ENCODE measurements at places on chromosomes 2 and 18.

DNA sequence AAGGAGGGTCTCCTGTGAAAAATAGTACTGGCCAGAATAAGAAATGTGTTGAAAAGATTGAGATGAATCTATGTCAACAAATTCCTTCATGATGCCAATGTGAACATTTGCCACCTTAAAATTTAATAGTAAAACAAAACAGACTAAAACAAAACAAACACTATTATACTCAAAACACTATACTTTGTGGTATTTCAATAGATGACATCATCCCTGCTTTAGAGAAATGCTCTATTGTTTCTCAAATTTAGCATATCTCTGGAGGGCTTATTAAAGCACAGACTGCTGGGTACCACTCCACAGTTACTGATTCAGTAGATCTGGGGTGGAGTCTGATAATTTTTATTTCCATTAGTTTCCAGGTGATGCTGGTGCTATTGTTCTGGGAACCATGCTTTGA is 579.4 kb upstream of the FAM98A start:
- DNase-seq: no peak

- DNase-seq: no peak
These were observed 36.5 kb upstream of the AFF3 start for GRCh38 chr2:100178864-100179263.

- no peak for DNase-seq
These were observed 32.3 kb downstream of the FEZ2 start for GRCh38 chr2:36565712-36566111.

- no peak for DNase-seq
These were observed 8.6 kb upstream of the PLEKHM3 start for GRCh38 chr2:208033701-208034502.

- DNase-seq: no peak
These were observed 176.1 kb upstream of the SESTD1 start for GRCh38 chr2:179440642-179441251.

DNA sequence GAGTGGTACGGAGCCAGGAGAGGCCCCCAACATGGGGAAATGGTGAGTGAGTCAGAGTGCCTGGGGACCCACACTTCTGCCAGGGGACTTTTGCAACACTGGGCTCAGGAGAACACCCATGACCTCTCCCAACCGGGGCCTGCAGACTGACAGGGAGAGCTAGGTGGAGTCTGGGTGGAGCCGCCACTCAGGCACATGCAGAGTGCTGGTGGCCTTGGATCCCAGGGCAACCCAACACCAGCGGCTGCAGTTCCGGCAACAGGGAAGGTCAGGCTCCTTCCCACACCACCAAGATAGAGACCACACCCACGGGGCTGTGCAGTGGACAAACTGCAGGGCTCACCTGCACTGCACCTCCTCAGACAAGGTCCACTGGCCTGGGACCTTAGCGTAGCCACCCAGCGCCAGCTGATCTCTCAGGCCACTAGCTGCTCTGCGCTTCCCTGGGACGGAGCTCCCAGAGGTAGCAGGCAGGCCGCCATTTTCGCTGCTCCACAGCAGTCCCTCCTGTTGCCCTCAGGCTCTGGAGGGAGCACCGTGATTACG is 99.0 kb downstream of the EFEMP1 start:
- DNase-seq: no peak

DNA sequence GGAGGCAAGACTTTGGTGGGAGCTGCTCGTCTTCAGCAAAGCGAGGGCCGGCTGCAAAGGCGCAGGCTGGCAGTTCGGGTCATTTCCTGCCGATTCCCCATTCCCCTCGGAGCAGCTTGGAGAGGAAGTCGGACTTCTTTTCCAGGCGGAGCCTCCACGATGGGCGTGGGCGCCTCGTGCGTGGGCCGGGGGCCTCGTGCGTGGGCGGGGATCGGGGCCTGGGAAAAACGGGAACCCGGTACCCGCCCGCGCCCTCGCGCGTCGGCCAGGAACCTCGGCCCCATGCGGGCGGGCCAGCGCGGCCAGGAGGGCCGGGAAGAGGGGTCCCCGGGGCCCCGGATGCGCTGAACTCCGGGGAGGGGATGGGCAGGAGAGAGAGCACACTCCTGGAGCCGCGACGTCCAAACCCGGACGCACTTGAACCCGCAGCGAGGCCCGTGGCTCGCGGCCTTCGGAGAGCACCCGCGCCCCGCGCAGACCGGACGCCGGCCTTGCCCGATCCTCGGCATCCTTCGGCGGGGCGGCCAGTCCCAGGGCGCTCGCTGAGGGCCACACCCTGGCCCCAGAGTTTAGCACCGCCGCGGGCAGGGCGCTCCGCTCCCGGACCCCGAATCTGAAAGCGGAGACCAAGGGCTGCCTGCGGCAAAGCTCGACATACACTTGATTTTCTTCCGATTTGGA is 368.4 kb downstream of the MTX2 start:
- DNase-seq: no peak

- no peak for DNase-seq
These were observed 233.7 kb upstream of the SMAD2 start for GRCh38 chr18:48164116-48164515.

DNA sequence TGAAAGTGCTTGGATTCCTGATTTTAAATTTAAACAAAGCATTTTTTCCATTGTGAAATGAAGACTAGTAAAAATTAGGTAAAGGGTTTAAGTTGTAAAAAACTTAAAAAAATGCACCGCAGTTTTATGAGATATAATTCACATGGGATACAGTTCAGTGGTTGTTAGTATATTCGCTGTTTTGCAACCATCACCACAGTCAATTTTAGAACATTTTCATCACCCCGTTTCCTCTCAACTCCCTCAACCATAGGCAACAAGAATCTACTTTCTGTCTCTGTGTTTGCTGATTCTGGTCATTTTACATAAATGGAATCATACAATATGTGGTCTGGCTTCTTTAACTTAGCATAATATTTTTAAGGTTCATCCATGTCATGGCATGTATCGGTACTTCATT is 4.0 kb downstream of the DGKD start:
- no peak for DNase-seq

- DNase-seq: no peak
These were observed 239.5 kb upstream of the COL3A1 start for GRCh38 chr2:188734691-188735090.

DNA sequence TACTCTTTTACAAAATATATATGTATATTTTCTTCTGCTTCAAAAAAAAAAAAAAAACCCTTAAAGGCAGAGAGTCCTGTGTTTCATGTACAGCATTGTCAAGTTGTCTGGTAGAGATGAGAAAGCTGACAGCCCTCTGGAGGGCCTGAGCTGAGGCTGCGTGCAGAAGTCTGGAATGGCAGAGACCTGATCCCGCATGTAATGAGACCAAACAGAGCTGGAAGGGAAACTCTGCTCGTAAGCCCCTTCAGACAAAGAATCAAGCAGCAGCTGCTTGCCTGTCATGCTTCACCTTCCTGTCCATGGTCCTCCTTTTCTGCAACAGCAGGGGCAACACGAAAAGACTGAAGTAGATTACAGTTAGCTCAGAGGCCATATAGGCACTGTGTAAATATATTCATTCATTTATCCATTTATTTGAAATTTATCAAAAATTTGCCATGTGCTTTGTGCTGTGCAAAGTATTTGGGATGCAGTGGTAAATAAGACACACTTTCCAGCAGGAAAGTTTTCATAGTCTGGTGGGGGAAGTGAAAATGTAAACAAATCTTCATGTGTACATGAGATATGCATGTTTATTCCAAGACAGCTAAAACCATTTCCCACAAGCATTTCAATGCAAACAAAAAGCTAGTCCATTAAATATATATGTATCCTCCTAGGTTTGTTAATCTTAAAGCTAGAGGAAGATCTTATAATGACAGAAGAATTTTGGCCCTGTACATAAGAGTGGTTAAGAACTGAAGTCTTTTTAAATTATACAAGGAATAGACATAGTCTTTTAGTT is 912.7 kb downstream of the CPS1 start:
- no peak for DNase-seq

DNA sequence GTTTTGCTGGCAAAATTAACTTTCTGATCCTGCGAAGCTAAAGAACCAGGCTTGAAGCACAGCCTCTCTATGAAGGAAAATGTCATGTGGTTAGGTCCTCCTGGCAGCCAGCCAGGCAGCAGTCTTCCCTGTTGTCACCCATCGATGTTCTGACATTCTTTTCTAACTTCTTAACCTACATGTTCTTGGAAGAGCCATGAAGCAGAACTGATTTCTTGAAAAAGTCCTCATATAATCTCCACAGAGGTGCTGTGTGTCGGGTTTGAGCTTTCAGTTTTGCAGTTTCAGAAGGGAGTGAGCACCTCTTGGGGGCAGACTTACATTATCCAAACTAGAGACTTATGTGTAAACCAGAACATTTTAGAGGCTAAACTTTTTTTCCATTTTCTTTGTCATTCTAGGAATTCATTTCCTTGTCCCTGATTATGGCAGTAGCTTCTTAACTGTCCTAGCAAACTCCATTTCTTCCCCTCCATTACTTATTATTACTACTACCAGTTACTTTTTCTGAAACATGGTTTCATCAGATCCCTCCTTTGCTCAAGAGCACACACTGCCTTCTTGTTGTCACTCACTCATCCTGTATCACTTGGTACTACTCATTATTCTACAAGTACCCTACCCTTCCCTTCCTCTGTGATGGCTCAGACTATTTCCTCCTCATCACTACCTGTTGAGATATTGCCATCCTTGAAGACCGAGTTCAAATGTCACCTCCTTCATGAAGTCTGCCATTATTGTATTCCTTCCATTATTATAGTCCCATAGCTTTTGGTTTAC is 31.1 kb downstream of the DOK1 start:
- no peak for DNase-seq

DNA sequence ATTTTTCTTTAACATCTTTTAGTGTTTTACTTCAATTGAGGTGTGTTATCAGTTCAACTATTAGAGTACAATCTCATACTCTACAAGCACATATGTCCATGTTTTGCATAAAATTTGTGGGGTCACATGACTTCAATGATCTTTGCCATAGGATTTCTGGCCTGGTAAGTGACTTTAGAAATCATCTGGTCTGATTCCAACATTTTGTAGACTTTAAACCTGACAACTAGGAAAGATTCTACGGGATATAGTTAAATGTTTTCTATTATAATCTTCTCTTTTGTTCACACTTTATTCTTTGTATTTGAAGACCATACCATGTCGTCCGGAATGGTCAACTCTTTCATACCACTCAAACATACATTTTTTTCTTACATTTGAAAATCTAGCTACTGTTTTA is 62.0 kb upstream of the NEUROD1 start:
- no peak for DNase-seq

- DNase-seq: no peak
These were observed 10.7 kb upstream of the WDSUB1 start for GRCh38 chr2:159297042-159297707.

DNA sequence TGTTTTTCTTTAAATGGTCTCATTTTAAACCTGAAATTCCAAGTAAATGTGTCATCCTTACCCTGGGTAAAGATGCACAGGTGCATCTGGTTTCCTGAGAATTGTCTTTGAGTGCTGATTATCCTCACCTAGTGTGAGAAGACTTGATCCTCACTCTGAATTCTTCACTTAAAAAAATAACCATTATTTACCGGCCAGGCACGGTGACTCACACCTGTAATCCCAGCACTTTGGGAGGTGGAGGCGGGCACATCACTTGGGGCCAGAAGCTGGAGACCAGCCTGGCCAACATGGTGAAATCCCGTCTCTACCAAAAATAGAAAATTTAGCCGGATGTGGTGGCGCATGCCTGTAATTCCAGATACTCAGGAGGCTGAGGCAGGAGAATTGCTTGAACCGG is 9.9 kb upstream of the WNT6 start:
- DNase-seq: no peak

DNA sequence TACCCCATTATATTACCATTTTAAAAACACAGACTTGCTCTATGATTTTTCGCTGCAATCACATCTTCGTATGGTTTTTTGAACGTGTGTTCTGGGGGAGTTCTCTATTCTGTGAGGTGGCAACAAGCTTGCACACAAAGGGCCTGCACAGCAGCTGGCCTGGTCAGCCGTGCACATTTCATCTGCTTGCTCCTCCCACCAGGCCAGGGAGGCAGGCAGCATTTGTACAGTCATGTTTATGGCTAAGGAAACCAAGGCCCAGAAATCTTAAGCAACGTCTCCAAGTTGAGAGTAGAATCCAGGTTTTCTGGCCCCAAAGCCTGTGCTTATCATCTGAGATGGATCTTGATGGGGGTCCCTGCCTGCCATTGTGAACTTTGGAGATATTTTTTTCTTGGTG is 106.4 kb upstream of the SMIM21 start:
- no peak for DNase-seq

DNA sequence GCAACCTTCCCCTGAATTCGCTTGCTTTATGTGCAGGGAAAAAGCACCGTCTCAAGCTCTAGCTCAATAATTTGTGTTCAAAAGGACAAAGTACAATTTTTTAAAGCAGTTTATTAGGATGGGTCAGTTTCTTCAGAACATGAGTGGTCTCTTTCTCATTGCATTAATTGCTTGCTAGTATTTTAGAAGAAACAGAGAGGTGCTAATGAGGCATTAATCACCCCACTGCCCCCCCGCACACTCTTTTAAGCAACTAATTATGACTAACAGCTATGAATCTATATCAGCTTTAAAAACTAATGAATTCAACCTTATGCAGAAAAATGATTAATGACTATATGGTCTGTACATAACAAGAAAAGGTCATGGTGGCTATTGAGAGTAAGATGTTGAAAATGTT is 262.1 kb upstream of the ST6GAL2 start:
- DNase-seq: no peak

DNA sequence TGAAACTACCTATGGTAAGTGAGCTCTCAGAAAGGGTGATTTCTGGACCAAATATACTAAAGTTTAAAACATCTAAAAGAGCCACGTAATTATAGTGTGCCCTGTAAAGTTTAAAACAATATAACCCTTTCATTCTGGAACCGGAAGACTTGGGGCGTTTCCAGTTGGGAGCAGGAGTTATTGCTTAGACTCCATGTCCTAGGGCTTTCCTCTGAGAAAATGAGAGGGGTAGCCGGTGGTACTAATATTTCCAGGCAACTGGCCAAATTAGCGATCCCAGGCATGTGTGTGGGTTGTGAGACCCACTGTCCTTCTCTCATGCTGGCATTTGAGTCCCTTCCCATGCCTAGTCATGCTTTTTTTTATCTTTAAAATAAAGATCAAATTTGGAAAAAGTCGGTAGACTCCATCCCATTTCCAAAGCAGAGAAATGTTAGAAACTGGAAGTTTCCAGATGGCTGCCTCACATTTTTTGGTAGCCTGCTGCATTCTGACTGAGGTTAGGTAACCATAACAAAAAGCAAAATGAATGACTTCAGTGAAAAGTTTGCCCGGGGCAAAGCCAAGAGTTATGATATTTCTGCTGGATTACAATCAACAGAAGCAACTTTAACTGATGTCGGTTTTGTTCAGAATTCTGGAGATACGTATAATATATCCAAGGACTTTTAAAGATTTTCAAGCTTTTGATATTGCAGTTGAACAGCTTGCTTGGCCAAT is 227.4 kb downstream of the SS18 start:
- DNase-seq: no peak

GRCh38 chr2:51581636-51582267 is 549.8 kb upstream of the NRXN1 start:
- DNase-seq: no peak

DNA sequence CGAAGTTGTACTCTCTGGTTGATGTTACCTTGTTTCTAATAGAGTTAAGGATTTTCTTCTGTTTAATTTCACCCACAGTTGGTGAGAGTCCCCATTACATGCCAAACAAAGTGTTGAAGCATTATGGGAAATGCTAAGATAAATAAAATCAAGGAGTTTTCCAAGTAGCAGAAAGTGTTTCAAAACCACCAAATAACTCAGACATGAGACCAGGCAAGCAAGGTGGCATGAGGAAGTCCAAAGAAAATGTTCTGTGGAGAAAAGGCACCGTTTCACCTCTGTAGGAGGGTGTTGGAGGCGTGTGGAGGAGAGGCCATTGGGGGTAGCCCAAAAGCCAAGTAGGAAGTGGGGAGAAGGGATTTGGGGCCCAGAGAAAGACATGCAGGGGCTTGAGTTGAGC is 8.7 kb downstream of the CFAP221 start:
- DNase-seq: no peak

Data from cerebellar nuclear complex (tissue), 1 donor.